ENCODE measurements at places on chromosomes 6 and 20.

- DNase-seq = no peak
Observed at GRCh38 chr6:94501516-94501915, 1075.8 kb upstream of the MANEA start.

DNA sequence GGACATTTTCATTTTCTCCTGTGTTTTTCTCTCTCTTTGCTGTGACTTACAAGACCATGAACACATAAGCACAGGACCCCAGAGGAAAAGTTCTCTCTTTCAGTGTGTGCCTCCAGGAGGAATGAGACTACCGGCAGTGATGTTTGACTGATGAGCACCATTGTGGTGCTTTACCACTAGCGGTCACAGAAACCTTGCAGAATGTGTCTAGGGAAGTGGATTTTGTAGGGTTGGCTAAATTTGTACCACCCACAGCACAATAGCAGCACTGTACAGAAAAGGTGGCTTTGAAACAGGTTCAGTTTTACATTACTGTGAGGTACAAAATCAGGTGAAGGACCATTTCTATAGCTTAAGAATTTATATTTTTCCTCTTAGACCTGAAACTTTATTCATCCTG lies 301.9 kb upstream of the SUPT3H start:
- no peak for DNase-seq

DNA sequence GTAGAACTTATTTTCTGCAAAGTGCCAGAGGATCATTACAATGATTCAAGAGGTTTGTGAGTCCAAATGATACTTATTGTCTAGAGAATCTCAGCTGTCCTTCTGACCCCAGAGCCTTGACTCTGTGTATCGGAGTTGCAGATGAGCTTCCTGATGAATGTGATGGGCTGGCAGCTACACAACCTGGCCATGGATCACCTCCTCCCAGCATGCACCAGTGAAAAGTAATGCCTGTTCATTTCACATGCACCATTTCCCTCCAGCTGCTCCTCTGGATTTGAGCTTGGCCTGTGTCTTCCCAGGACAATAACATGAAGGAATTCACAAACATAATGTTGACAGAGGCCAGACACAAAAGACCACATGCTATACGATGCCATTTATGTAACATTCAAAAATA lies 30.0 kb downstream of the SNHG17 start:
- no peak for DNase-seq

- no peak for DNase-seq
Observed at GRCh38 chr20:47770935-47771334, 14.3 kb downstream of the SULF2 start.

- no peak for DNase-seq
Observed at GRCh38 chr20:58473453-58474425, 41.5 kb downstream of the APCDD1L start.

- DNase-seq = peak; percentile 7
Observed at GRCh38 chr20:39225536-39225935, 263.4 kb downstream of the DHX35 start.

DNA sequence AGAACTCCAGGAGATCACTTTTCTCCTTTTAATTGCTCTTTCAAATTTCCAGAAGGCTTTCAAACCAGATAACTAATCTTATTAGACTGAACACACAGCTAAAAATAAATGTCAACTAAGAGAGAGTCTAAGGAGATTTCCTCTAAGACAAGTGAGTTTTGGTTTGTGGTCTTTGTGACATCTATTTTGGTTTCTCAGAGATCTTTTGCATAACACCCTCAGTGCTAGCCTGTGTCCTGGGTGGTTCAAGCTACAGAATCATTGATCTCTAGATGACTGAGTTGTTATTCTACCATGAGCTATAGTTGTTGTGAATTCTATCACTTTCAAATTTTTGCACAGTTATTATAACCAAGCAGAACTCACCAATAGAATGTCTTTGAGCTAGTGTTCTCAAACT lies 49.1 kb upstream of the PLCB4 start:
- DNase-seq = no peak

DNA sequence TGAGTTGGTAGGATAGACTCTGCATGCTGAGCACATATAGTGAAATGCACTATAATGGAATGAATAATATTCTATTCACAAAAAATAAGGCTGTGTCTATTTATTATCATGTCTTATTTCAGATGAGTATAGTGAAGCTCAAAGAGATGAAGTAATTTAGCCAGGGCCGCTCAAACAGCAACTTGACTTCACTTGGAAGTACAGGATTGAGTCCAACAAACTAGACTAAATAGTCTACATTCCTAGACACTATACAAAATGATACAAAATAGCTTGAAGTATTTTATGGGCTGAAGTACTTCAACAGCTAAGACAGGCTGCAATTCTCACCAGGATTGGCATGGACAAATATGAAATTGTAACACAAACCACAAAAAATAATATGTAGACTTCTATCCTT lies 144.5 kb upstream of the DST start:
- no peak for DNase-seq

GRCh38 chr20:18728870-18729224 lies 84.7 kb upstream of the SCP2D1 start:
- no peak for DNase-seq

- DNase-seq = no peak
Observed at GRCh38 chr6:143478479-143479062, 28.0 kb downstream of the PEX3 start.

DNA sequence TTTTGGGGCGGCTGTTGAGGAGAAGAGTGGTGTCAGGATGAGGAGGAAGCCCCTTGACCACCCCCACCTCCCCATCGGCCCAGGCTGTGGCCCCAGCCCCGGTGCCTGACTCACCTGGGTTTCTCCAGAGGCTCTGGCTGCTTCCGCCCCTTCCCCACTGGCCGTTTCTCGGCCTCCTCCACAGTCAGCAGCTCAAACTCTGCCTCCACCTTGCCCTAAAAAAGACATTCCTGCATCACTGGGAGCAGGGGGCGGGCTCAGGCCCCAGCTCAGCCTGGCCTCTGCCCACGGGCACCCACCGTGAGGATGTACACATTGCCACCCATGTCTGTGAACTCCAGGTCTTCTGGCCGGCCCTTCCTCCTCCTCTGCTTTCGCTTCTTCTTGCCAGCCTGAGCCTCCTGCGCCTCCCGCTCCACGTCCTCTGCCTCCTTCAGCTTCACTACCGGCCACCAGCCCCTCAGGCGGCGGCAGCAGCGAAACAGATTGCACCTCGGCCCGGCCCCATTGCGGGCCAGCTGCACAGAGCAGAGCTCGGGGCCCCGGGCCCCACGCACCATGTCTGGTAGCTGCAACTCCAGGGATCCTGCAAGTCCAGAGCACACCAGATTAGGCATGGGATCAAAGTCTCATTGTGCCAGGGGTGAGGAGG lies 17.3 kb downstream of the ERGIC3 start:
- DNase-seq = no peak

- peak; percentile 40 for DNase-seq
Observed at GRCh38 chr20:31587545-31588389, 17.3 kb upstream of the ID1 start.

- DNase-seq = peak; percentile 87
Observed at GRCh38 chr6:18503593-18504231, 116.6 kb downstream of the RNF144B start.

DNA sequence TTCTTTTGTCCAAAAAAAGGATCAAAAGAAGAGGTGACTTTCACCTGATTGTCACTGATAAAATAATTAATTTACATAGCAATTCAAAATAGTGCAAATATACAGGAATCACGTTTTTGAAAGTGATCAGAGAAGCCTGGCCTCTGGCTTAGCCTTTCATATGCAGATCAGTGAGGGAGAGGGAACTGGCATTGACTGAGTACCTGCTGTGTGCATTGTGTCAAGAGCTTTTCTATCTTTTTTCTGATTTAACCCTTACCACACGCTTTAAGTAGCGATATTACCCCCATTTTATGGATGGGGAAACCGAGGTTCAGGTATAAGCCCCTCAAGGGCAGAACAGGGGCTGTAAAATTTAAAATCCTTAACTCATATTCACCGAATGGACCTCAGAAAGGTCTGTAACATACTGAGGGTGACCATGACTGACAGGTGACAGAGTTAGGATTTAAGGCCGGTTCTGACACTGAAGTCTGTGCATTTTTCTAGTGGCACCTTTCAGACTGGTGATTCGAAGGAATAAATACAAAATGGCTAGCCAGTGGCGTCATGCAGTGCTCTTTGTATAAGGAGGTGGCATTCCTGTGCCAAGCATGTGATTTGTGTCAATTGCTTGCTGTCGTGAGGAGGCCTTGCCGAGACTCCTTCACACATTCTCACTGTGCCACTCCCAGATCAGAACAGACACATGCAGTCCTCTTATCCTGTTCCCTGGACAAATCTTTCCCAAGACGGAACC lies 310.2 kb downstream of the TSHZ2 start:
- DNase-seq = no peak

DNA sequence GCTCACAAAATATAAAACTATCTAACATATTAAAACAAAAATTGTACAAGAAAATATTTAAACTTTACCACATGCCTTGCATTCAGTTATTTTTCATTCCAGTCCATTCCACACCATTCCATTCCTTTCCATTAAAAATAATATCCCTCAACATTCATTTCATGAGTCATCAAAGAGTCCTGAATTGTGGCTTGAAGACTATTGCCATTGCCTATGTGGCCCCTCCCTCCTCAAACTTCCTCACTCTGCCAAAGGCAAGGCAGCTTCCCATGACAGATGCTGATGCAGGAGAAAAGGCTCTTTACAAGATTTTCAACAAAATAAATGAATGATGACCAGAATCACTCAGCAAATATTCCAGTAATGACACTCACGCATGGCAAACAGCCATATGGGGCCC lies 31.7 kb downstream of the IL20RA start:
- DNase-seq = no peak

GRCh38 chr20:62590309-62591121 lies 51.8 kb upstream of the SLCO4A1 start:
- DNase-seq = peak; percentile 85

GRCh38 chr6:36633915-36634314 lies 39.8 kb downstream of the SRSF3 start:
- DNase-seq = peak; percentile 81

- no peak for DNase-seq
Observed at GRCh38 chr6:71886184-71887005, at the start of gene RIMS1. Gene RIMS1, plus strand, starts transcription at chr6:71886550. Its CDS starts 474 bp downstream, at chr6:71887024.

- no peak for DNase-seq
Observed at GRCh38 chr20:5362771-5363170, 46.0 kb upstream of the PROKR2 start.

DNA sequence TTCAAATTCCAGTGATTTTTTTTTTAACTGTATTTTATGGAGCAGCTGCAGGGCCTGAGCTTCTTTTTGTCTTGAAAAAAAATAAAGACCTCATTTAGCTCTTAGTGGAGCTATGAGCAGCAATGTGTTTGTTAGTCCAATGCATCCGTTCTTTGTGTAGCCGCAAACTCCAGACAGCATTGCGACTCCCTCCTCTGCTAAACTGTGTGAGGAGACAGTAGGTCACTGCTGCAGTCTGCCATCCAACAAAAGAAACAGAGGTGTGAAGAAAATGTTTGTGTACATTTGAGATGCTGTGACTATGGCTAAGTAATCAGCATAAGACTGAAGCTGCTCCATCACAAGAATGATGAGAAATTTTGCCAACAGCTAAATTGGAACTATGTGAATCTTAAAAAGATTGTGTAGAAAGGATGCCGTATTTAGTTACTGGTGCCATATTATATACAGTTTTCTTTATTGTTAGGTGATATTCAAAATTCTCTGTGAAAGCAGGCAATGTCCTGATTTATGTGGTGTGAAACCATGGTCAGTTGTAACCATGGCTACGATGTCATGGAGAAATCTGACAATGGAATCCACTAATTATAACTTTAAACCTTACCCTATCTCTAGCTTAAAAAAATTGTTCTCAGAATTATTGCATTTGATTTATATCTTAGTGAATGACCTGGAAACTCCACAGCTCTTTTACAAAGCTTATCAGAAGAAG lies 428.8 kb upstream of the EPHA7 start:
- no peak for DNase-seq

- no peak for DNase-seq
Observed at GRCh38 chr20:25053255-25054031, 4.5 kb downstream of the ACSS1 start.

DNA sequence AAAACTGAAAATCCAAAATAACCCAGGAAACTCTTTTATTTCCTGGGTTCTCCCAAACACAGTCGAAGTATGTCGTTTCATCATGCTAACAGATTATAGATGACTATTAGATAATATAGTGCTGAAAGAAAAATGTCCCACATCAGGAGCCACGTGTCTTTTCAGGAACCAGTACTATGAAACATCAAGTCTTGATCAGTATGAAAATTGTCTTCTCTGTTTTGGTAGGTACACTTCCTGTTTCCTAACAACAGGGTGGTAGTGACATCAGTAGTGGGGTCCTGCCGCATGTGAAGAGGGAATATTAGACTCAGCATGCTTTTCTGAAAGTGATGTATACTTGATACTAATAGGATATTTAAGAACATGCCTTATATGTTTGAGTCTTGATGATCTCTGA lies 136.7 kb downstream of the HIVEP1 start:
- DNase-seq = no peak

- no peak for DNase-seq
Observed at GRCh38 chr6:157959451-157960227, 22.0 kb upstream of the SYNJ2 start.

- no peak for DNase-seq
Observed at GRCh38 chr6:105482227-105482844, 79.5 kb upstream of the PREP start.

- no peak for DNase-seq
Observed at GRCh38 chr6:72788188-72788587, 166.3 kb downstream of the KCNQ5 start.

DNA sequence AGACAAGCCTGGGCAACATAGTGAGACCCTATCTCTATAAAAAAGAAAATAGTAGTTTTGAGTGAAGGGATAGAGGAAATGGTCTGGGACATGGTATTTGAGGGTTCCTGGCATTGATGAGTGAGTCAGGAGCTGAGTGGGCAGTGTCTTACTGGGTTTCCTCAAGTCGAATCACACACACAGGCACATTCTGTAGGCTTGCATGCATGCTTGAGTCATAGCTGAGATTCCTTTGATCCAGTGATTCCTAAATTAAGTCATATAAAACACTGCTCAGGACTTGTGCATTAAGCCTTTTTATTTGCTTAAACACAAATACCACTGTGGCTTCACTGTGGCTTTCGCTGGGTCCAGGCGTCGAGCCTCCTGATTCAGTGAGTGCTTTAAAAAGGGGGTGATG lies 71.8 kb upstream of the TMEM181 start:
- DNase-seq = no peak

GRCh38 chr6:120894077-120894476 lies 440.2 kb downstream of the TBC1D32 start:
- DNase-seq = peak; percentile 28

DNA sequence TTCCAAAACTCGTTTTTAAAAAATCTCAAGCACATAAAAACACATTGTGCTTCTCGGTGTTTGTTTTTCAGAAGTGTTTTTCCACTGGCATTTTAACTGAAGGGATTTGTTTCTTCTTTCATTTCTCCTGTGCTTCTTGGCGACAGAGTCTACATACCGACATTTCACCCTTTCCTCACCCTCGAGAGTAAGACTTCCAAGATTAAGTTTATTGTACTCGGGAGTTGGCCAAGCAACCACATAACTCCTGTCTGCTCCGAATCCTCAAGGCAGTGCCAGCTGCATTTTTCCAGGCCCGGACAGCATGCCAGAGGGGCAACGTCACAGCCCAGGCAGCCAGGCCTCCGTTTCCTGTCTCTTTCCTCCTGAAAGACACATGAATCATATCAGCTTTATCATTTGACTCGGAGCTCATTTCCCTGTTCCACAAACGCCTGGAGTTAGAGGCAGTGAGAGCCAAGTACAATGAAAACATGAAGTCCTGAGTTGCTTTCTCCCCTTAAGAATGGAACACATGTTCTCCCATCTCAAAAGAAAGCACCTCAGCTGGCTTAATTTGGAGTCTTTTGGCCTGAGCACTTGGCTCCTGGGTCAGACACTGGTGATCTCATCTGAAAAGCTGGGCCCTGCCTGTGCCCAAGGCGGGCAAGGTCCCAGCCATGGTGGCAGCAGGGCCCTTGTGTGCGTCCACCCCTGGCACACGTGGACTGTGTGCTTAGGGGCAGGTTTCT lies 23.2 kb upstream of the FAM50B start:
- DNase-seq = peak; percentile 93

Data from HT-29 (cell line).